ENCODE measurements at places on chromosomes 4 and X.

- peak; percentile 65 for DNase-seq
These were observed 9.1 kb downstream of the ELF2 start for GRCh38 chr4:139167774-139168444.

DNA sequence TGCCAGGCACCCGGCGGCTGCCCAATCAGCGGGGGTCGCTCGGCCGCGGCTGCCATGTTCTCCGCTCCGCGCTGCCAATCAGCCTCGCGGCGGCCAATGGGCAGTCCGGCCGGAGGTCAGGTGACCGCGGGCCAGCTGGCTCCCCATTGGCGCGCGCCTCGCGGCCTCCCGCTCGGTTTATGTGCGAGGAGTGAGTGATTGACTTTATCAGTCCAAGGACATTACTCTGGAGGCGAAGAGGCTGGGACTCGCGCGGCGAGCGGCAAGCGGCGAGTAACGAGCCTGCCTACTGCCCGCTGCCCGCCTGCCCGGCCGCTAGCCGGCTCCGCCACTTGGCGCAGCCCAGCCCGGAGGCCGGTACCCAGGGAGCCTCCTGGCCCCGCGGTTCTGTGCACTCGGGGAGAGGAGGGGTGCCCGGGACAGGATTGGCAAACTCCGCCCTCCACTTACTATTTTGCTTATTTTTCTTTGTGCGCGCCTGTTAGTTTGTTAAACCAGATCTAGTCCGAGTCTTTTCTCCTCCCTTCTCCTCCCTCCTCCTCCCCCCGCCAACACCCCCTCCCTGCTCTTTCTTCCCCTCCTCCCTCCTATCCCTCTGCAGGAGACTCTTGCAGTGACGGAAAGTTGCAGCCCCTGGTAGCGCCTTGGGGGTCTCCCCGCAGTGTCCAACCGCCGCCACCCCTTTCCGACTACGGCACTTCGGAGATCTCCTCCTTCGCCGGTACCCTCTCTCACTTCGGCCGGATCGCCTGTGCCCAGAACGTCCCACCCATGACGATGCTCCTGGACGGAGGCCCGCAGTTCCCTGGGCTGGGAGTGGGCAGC lies at the start of gene ZIC3:
Gene ZIC3, plus strand, starts transcription at position 207 of the 825 bp plus-strand sequence. Its CDS starts 565 bp downstream, at position 772.
- DNase-seq, result peak; percentile 22

DNA sequence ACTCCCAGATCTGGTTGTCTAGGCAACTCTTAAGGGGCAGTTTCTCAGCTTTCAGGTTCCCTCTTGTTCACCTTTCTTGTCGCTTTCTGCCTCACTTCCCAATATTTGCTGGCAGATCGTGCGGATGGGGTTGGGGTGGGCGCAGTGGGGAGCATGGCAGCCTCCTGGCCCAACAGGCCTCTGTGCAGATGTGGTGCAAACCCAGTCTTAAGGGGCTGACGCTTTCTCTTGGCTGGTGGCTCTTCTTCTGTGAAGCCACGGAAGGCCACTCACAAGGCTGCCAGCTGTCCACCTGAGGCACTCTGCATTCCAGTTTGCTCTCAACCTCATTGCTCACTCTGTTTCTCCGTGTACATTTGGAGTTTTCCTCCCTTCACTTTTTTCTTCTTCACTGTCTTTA lies 61.7 kb downstream of the NBDY start:
- no peak for DNase-seq

DNA sequence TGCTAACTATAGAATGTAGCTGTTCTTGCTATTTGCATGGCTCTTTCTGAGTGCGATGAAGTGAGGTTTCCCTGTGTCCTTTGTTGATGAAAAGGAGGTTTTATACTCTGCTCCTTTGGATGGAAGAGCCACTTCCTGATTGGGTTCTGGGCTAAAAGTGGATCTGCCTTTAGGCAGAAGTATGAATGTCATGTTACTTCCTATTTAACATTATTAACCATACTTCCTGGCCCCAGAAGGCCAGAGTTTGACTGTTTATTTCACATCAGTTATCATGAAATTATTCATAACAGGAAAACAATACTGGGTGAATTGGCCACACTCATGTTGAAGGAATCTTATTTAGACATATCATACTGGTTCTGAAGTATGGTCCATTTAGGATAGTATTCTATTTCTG lies 386.2 kb downstream of the PCDH7 start:
- DNase-seq, result no peak

GRCh38 chrX:44874420-44875184 lies 1.6 kb downstream of the KDM6A start:
- peak; percentile 36 for DNase-seq

- peak; percentile 45 for DNase-seq
These were observed 58.8 kb downstream of the SPRY1 start for GRCh38 chr4:123455360-123455759.

GRCh38 chrX:66039944-66040343 lies at the start of gene VSIG4:
TSS of gene VSIG4 (minus strand) at chrX:66040080. CDS start at chrX:66039998, 82 bp downstream.
- peak; percentile 45 for DNase-seq

DNA sequence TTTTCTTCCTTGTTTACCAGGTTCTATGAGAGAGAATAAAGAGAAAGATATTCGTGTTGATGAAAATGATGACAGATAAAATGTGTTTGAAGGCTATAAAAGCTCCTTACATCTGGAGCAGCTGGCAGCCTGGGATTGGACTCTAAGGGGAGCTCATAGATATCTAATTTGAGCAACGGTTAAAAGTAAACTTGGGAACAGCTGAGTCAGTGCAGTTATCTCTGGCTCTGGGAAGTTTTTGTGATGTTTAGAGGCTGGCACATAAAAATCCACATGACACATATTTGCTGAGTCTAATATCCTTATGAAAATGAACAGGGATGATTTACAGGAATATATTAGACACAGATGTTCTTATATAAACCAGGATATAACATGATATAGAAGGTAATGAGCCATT lies 331.8 kb upstream of the TENM3 start:
- no peak for DNase-seq

- peak; percentile 37 for DNase-seq
These were observed 412 bp downstream of the SLC10A3 start for GRCh38 chrX:154490021-154490413.

- DNase-seq, result no peak
These were observed 505.4 kb upstream of the PITX2 start for GRCh38 chr4:111128327-111128726.

DNA sequence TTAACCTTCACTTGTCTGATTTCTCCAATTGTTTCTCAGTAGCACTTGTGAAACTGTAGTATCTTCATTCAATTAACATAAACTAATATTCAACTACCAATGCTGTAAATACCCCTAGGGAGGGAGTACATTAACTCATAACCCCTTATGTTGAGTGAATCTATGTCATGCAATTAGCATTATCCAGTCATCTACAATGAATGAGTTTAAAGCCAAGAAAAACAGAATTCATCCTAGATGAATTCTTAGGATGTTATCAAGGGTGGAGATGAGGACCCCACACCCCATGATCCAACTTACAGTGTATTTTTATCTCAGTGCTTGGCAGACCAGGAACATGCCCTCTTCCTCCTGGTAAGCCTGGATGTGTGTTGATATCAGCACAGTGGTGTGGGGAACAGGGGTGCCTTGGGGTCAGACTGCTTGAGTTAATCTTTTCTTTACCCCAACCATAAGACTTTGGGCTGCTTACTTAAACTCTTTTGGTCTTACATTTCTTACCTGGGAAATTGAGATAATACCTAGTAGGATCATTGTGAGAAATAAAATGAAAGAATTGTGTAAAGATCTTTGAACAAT lies 62.1 kb upstream of the SCOC start:
- DNase-seq, result no peak

- no peak for DNase-seq
These were observed 21.2 kb downstream of the ZFP42 start for GRCh38 chr4:188016754-188017153.

- no peak for DNase-seq
These were observed 241.2 kb downstream of the PCDH10 start for GRCh38 chr4:133390198-133390855.

DNA sequence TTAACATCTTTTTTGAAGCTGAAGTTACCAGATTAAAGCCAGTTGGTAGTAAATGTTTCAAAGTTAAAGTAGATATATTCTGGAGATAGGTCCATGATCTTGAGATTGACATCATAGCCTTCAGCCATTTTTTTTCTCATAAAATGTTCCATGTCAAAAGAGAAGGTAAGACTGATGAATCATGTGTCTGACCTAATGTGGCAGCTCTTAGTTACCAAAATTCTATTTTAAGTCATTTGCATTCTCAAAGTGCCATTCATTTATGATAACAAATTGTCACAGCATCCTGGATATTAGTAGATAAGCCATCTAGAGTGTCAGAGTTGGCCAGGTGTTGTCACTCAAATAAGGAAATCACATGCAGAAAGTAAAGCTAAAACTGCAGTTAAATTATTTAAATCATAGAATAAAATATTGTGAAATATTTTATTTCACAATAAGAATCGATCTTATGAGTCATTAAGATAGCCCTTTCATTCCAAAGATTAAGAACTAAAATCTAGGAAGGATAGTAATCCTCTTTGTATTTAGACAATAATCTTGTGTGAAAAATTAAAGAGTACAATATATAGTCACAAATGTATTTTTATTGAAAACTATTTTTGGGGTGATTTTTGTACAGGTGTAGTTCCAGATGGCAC lies 65.7 kb upstream of the ADAD1 start:
- DNase-seq, result no peak

DNA sequence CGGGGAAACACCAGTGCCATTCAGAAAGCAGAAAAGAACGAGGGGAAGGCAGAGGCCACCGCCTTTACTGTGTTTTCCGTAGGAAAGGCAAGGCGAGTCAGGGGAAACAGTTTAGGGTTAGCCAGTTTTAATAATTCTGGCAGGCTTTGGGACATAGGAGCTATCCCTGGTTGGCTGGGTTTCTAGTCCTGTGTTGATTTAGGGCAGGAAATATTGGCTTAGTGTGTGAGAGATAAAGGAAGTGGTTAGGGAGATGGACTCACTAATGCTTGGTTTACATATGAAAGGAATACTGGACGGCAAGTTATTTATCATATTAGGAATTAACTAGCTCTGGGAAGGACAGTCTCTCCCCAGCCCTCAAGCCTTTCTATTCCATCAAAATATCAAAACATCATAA lies 53.1 kb downstream of the SYNPO2 start:
- DNase-seq, result no peak

- DNase-seq, result no peak
These were observed 143.4 kb upstream of the MED14 start for GRCh38 chrX:40878766-40879165.

DNA sequence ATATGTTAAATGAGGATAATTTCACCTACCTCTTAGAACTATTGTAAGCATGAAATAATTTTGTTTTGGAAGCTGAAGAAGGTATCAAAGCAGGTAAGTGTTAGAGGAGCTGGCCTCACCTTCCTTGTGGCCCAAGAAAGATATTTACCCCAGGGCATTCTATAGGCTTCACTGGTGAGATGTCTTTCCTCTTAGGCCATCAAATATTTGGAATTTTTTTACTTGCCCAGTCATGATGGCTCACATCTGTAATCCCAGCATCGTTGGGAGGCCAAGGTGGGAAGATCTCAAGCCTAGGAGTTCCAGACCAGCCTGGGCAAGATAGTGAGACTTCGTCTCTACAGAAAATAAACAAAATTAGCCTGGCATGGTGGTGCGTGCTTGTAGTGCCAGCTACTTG lies 6.1 kb upstream of the SMS start:
- DNase-seq, result no peak

- DNase-seq, result no peak
These were observed 51.1 kb downstream of the ZNF732 start for GRCh38 chr4:253936-254756.

DNA sequence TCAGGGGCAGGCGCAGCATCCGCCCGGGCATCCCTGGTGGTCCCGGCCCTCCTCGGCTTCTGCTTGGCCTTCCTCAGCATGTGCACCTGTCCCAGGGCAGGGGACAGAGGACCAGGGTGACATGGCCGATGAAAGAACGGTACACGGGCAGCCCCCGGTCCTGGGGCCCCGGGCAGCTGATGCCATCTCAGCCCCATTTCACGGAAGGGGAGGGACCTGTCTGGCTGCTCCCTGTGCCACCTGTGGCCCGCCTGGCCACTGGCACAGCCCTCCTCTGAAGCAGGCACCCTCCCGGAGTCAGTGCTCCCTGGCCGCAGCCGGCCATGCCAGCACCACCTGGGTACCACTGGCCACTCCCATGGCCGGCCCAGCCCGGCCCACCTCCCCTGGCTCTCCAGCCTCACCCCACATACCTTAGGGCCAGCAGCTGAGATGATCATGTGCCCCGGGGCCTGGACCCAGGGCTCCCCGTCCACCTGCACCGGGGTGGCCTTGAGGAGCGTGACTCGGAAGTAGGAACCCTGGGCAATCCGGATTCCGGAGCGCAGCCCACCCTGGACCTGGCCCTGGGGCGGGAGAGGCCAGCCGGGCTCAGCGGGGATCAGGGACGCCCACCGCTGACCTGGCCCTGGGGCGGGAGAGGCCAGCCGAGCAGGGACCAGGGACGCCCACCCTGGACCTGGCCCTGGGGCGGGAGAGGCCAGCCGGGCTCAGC lies 12.6 kb downstream of the DGKQ start:
- no peak for DNase-seq

DNA sequence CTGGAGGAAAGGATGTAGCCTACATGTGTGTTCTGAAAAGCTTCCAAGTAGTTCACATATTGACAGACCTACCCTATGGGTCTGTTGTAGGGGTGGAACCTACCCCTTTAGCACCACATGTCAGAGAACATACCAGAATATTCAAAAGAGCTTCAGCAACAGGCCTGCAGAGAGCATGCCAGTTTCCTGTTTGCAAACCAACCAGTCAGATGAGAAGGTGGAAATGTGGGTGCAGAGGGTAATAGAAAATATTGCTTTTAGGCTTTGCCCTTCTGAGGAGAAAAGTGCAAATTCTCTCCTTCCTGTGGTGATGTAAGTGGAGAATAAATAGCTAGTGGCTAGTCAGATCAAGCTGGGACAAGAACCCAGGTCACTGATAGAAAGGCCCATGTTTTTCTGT lies 16.4 kb downstream of the INTS6L start:
- no peak for DNase-seq

DNA sequence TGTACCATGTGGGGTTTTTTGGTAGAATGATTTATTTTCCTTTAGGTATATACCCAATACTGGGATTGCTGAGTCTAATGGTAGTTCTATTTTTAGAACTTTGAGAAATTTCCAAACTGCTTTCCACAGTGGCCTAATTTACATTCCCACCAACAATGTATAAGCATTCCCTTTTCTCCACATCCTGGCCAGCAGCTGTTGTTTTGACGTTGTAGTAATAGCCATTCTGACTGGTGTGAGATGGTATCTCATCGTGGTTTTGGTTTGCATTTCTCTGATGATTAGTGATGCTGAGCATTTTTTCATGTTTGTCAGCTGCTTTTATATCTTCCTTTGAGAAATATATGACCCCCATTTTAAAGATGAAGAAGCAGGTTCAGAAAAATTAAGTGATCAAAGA lies 153.7 kb downstream of the CBR4 start:
- no peak for DNase-seq

DNA sequence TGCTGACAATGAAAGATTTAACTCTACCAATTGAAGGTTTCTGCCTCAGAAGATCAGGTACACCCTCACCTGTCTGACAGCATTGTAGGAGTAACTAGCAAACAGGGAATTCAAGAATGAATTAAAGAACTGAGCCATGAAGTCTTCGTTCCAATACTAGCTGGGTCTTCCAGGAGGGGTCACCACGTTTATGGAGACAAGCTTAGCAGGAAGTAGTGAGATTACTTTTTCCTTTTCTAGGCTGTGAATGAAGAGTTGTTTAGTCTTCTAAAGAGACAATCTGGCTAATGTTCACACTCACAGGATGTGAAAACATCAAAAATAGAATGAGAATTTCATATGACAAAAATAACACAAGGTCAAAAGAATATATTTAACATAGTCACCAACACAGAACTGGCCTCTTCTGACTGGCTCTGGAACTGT lies 54.9 kb downstream of the REELD1 start:
- no peak for DNase-seq
